Suprapubic skin (tissue), 4 donors: ENCODE measurements at places on chromosomes 6 and 20. TPM values are rescaled to one million over a fixed set of nuclear protein-coding genes. Genes with fewer than 3 reads are reported as not detected.

The CLVS2 gene
- total RNA-seq, result 0.48 TPM

The GPLD1 gene
- total RNA-seq, result 55.3 TPM

The GLP1R gene
- 0.32 TPM for total RNA-seq

The KIF25 gene
- total RNA-seq, result 0.76 TPM

The BTN1A1 gene
- total RNA-seq, result not detected

The DEFB129 gene
- total RNA-seq, result not detected

The NINL gene
- total RNA-seq, result 2.0 TPM

The RTF2 gene
- 42.9 TPM for total RNA-seq

GRCh38 chr20:45337367-45338120 is 10.7 kb downstream of the SDC4 start:
- no peak for DNase-seq

DNA sequence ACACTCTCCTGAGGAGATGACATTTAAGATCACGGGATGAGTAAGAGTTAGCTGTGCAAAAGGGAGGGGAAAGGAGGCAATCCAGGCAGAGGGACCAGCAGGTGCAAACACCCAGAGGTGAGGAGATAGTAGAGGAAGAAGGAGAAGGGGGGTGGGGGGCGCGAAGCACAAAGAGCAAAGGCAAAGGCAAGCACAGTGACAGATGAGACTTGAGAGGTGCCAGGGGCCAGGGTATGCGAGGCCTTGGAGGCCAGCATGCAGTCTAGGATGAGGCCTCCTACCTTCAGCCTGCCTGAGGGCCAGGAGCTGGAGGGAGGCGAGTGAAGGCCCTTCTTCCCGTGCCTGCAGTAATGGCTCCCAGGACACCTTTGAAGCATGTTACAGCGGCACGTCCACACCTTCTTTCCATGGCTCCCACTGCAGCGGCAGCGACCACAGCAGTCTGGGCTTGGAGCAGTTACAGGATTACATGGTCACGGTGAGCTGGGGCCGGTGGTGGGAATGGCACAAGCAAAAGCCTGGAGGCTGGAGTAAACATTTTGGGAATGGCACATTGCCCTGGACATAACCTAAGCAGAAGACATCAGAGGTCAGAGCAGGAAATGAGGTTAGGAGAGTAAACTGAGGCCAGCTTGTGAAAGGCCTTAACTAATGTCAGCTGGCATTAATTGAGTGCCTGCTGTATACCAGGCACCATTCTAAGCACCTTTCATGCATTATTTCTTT is 18.6 kb downstream of the CCM2L start:
- DNase-seq, result no peak

DNA sequence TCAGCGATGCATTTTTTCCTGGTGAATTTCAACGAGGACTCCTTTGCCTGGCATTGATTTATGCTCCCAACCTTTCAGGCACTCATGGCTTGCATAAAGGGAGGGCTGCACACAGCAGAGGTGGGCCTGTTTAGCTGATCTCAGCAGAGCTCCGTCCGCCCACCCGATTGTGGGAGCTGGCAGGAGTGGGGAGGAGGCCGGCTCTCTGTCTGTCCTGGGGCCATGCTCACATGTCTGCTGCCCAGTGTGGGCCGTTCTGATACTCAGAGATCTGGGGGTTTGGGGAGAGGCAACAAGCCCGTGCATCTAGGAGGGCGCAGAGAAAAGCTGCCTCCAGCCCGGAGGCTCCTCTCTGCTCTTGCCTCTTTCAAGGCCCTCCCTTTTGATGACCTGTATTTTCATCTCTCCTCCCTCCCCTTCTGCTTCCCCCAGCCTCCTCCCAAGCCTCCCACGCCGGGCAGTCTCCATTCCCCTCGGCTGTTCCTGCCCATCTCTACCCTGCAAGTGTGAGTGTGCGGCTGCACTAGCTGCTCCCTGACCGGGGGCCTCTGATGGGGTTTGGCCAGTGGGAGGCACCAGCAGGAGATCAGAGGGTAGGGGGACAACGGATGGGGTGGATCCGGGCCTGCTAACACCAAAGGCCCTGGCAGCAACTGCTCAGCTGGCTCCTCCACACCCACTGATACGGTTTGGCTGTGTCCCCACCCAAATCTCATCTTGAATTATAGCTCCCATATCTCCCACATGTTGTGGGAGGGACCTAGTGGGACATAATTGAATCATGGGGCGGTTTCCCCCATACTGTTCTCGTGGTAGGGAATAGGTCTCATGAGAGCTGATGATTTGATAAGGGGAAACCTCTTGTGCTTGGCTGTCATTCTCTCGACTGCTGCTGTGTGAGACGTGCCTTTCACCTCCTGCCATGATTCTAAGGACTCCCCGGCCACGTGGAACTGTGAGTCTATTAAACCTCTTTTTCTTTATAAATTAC is 39.6 kb upstream of the MLN start:
- no peak for DNase-seq

DNA sequence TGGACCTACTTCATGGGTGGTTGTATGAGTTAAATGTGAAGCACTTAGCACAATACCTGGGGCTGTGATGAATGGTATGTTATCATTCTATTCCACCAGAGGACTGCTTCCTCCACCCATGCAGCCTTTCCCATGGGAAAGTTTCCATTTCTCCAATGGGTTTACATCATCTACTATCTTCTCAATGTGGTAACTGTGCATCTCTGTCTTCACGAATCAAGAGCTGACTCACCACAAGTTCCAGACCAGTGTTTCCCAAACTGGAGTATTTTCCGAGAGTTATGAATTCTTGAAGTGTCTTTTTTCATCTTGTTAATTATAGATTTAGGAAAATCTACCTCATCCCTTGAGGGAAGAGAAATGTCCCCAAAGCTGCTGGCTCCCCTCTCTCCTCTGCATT is 182.8 kb downstream of the UNC5CL start:
- DNase-seq, result no peak

GRCh38 chr6:36728289-36729160 is 30.9 kb downstream of the RAB44 start:
- no peak for DNase-seq

DNA sequence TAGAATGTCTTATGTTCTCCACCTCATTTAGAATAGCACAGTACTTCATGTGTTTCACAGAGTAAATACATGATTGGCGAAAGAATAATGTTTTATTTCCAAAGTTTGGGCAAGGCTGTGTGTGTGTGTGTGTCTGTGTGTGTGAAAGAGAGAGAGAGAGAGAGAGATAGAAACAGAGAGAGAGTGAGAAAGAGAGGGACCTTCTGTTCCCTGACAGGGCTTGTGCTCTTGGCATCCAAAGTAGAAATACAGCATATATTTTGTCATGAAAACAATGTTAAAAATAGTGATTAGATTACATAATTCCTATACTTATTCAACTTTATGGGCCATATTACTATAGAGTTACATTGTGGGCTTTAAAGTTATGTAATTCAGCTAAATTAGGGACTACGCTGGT is 201.2 kb downstream of the KIF6 start:
- no peak for DNase-seq

DNA sequence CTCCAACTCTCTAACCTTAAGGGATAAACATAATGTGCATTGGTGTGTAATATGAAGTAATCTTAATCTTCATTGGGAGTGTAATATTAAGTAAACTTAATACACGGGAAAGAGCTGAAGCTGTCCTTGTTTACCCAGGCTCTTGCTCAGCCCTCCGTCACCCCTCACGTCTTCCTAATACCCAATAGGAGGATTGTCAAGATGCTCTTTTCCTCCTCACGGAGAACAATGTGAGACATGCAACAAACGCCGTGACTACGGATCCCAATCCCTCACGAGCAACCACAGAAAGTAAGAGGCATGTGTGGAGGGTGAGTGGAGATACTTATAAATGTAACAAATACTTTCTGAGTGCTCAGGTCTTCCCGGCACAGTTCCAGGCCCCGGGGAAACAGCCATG is 11.0 kb downstream of the KIF16B start:
- DNase-seq, result no peak

- DNase-seq, result no peak
These were observed 99.4 kb downstream of the MYB start for GRCh38 chr6:135280375-135281136.

GRCh38 chr6:56853541-56853940 is 101.4 kb upstream of the BEND6 start:
- DNase-seq, result no peak

- no peak for DNase-seq
These were observed 2.9 kb upstream of the YTHDF1 start for GRCh38 chr20:63218701-63219446.

DNA sequence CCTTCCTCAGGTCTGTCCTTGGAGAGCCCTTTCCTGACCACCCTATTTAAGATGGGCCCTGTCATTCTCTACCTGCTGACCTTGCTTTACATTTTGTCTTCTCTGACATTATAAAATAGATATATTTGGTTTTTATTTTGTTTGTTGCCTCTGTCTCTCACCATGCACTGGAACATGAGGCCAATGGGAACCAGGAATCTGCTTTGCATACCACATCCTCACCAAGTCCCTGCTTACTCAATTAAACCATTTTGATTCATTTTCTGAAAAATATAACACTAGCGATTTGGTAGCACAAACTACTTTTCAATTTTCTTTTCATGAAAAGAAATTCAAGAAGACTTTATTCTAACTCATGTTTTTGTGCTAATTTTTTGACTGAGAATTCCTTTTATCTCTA is 32.8 kb upstream of the POPDC3 start:
- DNase-seq, result no peak

DNA sequence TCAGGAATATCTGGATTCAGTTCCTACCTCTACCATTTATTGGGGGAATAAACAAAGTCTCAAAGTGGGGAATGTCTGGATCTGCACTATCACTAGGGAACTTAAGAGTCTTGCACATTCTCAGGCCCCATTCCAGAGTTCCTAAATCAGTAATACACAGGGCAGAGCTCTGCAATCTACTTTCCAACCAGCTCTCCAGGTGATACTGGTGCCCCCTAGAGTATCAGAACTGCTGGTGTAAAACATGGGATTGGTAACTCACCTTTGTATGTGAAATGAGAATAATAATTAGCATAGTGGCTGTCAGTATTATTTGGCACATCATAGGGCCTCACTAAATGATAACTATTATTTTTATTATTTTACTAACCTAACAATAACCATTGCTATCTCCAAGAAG is 278.8 kb upstream of the IMPG1 start:
- no peak for DNase-seq
